Fibroblast of the conjunctiva (primary cell): ENCODE measurements at places on chromosomes 7 and 10.

DNA sequence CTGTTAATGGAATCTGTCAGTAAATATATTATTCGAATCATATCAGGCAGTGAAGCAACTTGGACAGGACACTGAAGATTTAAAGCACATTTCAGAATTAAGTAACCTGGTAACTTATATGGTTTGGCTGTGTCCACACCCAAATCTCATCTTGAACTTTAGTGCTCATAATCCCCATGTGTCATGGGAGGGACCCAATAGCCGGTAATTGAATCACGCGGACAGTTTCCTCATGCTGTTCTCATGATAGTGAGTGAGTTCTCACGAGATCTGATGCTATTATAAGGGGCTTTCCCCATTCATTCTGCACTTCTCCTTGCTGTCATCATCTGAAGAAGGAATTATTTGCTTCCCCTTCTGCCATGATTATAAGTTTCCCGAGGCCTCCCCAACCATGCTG, 83.2 kb upstream of the COL1A2 start:
- DNase-seq, result no peak

DNA sequence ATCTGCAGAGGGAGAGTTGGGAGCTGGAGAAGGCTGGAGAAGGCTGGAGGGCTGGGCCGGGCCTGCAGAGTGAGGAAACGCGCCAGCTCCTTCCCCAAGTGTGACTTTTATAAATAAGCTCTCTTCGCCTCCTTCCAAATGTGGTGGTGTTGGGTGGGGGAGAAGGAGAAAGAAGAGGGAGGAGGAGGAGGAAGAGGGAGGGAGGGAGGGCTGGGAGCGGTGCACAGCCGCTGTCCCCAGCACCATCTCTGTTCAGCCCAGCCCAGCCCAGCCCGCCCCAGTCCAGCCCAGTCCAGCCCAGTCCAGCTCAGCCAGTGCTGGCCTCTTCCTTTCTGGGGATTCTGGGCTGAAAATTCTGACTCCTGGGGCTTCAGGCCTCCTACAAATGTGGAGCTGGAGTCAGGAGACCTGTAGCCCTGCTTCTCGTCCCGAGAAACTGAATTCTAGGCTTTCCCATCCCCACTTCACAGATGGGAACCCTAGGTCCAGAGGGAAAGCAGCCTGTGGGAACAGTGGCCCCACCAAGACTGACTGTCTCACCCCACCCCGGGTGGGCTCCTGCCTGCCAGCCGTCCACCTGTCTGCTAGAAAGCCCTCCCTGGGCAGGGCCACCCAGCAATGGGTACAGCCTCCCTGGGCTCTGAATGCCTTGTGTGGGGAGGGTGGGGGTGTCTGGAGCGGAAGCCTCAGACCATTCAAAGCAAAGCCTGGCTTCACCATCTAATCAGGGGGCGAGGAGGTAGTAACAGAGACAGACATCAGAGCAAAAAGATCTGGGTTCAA, 2.3 kb downstream of the STX1A start:
- DNase-seq, result no peak

DNA sequence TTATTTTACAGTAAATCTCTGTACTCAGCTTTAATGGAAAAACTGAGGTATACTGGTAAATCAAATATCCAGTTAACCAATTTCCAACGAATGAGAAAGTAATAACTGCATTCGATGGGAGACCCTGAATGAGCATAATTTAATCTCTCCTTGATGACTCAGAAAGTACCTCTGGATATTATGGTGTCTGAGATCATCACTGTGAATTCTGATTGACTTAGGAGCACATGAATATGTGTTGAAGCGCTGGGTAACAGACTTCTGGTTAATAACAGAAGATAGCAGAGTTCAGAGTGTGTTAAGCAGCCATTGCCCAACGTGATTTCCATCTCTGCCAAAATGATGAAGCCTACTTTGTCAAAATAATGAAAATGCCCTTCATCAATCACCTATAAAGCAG, 116.6 kb downstream of the NRP1 start:
- DNase-seq, result no peak

GRCh38 chr7:26515314-26515842, 223.7 kb downstream of the SNX10 start:
- no peak for DNase-seq

DNA sequence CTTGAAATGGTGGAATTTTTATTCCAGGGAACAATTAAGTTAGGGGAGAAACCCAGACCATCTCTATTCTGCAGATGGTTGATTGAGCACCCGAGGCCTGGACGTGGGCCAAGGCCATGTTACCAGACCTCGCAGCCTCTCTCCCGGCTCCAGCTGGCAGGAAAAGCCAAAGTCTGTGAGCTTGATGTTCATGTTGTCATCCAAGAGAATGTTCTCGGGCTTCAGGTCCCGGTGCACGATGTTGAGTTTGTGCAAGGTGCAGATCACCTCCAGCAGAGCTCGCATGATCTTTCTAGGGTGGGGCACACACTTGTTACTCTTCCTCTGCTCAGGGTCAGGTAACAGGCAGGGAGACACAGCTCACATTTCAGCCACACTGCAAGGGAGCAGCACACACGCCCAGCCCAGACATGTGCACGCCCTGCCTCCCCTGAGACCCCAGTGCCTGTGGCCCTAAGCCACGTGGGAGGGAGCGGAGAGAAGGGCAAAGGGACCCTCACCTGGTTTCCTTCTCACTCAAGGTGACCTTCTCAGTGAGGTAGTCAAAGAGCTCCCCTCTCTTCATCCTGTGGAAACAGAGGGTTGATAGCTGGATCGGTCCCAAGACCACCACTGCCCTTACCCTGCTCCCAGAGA, 9.5 kb downstream of the PHKG1 start:
- DNase-seq, result no peak

- DNase-seq, result no peak
Measured at GRCh38 chr10:103080891-103081581, 112.0 kb downstream of the NT5C2 start.

GRCh38 chr7:123727071-123727837, 21.5 kb downstream of the WASL start:
- peak; percentile 70 for DNase-seq

GRCh38 chr10:34761453-34761852, 53.6 kb downstream of the PARD3 start:
- DNase-seq, result no peak

GRCh38 chr10:6729071-6729774, 149.1 kb upstream of the PRKCQ start:
- no peak for DNase-seq

DNA sequence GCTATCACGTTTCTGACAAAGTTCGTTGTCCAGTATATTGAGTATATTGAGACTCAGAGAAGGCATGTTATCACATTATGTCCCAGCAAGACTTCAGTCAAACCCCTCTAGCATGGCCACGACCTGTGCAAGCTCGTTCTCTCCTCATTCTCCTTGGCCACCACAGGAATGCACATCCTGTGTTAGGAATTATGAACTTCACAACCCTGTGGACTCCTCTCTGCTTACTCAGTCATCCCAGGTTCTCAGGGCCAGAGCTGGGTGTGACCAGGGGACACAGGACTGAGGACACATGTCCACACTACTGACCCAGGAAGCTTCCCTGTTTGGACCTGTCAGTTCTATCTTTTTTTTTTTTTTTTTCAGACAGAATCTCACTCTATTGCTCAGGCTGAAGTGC, 4.4 kb downstream of the SH2D4B start:
- no peak for DNase-seq

DNA sequence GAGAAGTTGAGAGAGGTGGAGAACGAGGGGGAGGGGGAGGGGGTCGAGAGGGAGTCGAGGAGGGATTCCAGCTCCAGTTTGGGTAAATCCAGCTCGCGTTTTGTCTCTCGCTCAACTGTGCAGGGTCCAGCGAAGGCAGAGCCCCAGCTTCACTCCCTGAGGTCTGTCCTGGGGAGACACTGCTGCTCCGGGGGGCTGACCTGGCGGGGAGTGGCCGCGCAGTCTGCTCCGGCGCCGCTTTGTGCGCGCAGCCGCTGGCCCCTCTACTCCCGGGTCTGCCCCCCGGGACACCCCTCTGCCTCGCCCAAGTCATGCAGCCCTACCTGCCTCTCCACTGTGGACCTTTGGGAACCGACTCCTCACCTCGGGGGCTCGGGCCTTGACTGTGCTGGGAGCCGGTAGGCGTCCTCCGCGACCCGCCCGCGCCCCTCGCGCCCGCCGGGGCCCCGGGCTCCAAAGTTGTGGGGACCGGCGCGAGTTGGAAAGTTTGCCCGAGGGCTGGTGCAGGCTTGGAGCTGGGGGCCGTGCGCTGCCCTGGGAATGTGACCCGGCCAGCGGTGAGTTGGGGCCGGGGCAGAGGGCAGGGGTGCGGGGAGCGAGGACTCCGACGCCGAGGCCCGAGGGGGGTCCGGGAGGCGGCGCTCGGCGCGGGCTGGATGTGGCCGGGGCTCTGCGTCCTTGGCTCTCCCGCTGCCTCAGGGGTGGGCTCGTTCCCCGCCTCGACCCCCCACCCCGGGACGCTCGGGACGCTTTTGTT, at the start of gene TET1:
TSS of gene TET1 (plus strand) at position 152 of the 757 bp plus-strand sequence. CDS start 12,002 bp downstream, outside the sequence.
- no peak for DNase-seq

GRCh38 chr7:27173511-27173955, 587 bp downstream of the HOXA10 start:
- DNase-seq, result no peak

DNA sequence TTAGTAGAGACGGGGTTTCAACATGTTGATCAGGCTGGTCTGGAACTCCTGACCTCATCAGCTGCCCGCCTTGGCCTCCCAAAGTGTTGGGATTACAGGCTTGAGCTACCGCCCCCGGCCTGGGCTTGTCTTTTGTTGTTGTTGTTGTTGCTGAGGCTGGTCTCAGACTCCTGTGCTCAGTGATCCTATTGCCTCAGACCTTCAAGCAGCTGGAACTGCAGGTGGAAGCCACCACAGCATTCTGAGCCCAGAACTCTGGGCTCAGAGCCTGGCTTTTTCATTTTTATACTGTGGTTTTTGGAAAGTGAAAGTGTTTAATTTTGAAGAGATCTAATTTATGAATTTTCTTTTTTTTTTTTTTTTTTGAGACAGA, 16.2 kb upstream of the DNAJB6 start:
- no peak for DNase-seq

DNA sequence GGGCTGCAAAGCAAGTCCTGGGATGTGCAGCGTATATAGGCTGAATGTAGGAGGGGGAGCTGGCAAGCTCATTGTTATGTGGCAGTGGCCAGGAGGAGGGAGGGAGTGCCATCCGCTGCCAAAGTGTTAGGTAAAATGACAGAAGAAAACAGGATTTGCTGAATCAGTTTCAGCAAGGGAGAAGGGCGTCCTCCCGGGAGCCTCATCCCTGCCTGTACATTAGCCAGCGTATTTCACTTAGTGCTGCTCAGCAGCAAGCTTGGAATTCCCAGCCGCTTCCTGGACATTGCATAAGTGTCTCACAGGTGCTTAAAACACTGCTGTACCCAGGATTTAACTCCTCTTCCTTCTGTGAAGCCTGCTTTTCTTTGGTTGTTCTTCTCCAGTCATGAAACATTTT, 2.5 kb downstream of the NIPSNAP2 start:
- DNase-seq, result no peak

GRCh38 chr10:48523212-48523819, 81.6 kb downstream of the ARHGAP22 start:
- DNase-seq, result peak; percentile 78

GRCh38 chr7:15816835-15817426, 130.4 kb upstream of the MEOX2 start:
- DNase-seq, result no peak

- DNase-seq, result no peak
Measured at GRCh38 chr10:11242443-11243387, 225.0 kb downstream of the CELF2 start.

DNA sequence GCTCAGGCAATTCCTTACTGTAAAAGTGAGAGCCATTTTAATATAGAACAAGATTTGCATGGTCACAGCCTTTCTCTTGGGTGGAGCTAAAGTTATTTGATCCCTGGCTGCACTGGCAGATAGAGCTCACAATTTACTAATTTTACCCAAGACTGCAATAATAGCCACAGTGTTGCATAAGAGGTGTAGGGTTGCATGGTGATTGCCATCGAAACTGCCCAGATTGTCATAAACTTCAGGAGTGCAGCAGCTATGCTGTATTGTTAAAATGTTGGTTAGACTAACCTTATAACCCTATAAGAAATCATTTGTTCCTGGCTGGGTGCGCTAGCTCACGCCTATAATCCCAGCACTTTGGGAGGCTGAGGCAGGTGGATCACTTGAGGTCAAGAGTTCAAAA, 50.0 kb downstream of the VCL start:
- DNase-seq, result peak; percentile 79

- no peak for DNase-seq
Measured at GRCh38 chr10:21494191-21495001, 31.1 kb downstream of the SKIDA1 start.

GRCh38 chr10:99981581-99982199, 28.1 kb downstream of the DNMBP start:
- DNase-seq, result no peak
